ENCODE measurements at places on chromosomes 5 and 9. TPM values are rescaled to one million over a fixed set of nuclear protein-coding genes. Genes with fewer than 3 reads are reported as not detected.

The EGR1 gene
- total RNA-seq = 280 TPM

The PDLIM4 gene
- total RNA-seq = 27.1 TPM

The ZNF883 gene
- 2.0 TPM for total RNA-seq

The BTNL8 gene
- total RNA-seq = 3.0 TPM

The SPAAR gene
- 15.2 TPM for total RNA-seq
